Stimulated activated CD8-positive, alpha-beta memory T cell treated with anti-CD3 and anti-CD28 coated beads, Interleukin-4, amount 100 ng/mL, for 1 hour (primary cell): ENCODE measurements at places on chromosomes 7 and 10.

GRCh38 chr7:135712796-135713195 lies 15.2 kb downstream of the SLC13A4 start:
- no peak for DNase-seq

DNA sequence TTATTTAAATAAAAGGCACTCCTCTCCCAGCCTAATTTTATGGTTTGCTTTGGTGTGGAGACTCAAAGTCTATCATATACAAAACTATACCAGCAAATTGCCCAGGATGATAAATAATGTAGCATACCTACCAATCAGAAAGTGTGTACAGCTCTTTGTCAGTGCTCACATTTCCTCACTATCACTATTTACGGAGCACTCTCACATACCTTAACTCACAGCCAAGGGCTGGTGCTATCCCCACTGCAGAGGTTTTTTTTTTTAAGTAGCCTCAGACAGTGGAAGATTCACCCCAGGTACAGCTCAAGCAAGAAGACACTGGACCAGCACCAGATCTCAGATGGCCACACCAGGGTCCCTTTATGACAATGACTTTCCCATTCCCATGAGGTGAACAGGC lies 2.5 kb downstream of the PDLIM1 start:
- DNase-seq = no peak

DNA sequence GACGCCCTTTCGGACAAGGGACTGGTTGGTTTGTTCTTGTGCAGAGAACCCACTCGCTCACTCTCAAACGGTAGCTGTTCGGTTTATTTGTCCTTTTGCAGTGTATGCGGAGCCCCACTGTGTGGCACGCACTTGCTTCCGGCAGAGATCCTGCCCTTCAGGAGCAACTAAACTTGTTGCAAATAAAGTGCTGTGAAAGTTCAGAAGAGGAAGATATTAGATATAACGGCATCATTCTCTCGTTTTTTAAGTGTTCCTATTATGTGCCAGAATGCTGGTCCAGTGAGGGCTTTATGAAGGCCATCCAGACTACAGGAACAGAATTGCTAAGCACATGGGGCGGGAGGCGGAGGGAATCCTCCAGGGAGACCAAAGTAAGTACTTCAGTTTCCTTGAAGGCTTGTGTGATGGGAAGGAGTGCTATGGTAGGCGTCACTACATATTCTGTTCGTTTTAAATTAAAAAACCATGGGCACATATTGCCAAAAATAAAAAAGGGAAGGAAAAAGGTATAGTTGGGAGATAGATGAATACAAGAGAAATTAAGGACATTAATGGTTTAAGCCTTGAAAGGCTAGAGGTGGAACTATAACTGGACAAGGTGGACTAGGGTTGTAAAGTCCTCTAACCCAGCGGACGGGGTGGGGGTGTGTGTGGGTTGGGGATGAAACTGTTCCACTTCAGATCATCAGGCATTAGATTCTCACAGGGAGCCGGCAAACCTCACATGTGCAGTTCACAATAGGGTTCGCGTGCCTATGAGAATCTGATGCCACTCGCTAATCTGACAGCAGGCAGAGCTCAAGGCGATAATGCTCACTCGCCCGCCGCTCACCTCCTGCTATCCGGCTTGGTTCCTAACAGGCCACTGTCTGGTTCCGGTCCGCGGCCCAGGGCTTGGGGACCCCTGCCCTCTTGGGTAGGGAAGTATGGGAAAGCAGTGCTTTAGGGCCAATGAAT lies 704 bp upstream of the ERLIN1 start:
- peak; percentile 3 for DNase-seq

GRCh38 chr7:3416453-3416852 lies 115.4 kb downstream of the SDK1 start:
- no peak for DNase-seq

- no peak for DNase-seq
These were observed 371.9 kb upstream of the ZMIZ1 start for GRCh38 chr10:78696791-78697395.

DNA sequence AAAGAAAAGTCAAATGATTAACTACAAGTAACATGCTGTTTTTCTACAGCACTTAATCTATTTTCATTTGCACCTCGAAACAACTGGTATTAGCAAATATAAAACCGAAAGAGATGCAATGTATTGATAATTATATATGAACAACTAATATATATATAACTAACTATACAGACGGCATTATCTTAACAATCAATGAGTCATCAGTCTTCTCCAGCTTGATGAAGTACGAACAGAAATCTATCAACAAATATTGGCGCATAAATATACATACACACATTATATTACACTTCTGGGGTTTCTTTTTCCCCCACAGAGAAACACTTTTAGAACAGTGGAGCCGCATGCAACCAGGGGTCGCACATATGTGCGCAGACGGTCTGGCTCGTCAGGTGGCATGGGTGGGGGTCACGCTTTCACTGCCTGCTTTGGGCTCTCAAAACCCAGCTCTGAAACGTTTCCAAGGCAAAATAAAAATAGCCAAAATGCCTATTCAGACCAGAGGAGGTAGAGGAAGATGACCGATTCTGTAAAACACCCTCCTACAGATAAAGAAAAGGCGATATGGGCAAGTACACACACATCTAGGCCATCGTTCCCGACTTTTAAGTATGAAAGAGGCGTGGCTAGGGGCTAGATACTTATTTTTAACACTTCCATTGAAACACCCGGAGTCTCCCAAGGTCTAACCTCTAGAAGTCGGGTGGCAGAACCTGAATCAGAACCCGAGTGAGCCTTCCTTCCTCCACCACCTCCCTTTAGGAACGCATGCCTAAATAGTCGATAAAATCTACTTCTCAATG lies 1.7 kb downstream of the ARHGAP12 start:
- DNase-seq = no peak

DNA sequence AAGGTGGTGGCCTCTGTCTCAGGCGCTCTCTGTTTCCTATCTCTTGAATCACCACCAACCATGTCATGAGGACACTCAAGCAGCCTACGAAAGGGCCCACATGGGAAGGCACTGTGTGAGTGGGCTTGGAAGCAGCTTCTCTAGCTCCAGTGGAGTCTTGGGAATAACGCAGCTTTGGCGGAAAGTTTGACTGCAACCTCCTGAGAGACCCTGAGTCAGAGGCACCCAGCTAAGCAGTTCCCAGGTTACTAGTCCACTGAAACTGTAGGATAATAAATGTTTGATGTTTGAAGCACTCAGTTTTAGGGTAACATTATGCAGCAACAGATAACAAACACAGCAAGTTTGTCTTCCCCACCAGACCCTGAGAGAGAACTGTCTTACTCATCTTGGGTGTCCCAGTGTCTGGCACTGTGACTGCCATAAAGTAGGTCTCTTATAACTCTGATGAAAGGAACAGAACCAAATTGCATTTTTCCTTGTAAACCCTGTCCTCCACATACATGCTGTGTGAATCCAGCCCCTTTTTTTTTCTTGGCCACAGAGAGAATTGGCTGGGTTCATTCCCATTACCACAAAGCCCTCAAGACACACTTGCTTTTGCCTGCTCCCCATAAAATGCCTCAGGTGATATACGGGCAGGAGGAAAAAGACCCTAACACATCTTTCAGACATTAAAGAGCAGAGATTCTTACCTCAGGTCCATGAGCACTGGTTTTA lies 185.5 kb downstream of the ZNF365 start:
- no peak for DNase-seq

GRCh38 chr7:26153241-26153822 lies 1.3 kb downstream of the NFE2L3 start:
- DNase-seq = no peak

- DNase-seq = no peak
These were observed 608.8 kb downstream of the PARD3 start for GRCh38 chr10:34206078-34206934.

GRCh38 chr10:88097536-88097935 lies 234.1 kb downstream of the PTEN start:
- no peak for DNase-seq

DNA sequence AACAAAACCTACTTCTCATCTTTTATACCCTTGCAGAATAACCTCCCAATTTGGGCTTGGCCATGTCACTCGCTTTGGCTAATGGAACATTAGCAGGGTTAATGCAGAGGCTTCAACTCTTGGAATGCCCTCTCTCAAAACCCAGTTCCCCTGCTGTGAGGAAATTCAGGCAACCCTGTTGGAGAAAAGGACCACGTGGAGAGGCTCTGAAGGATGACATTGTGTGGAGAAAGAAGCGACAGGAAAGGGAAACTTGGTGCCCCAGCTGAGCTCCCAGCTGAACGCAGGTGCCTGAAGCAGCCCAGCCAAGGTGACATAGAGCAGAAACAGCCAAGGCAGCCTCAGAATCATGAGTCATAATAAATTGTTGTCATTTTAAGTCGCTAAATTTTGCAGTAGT lies 214.2 kb upstream of the GHITM start:
- no peak for DNase-seq

- no peak for DNase-seq
These were observed 281.1 kb upstream of the SP4 start for GRCh38 chr7:21146642-21147423.

GRCh38 chr7:73715648-73716317 lies 3.7 kb downstream of the STX1A start:
- DNase-seq = no peak

GRCh38 chr10:4062072-4062471 lies 277.1 kb upstream of the KLF6 start:
- DNase-seq = no peak

GRCh38 chr7:946256-946996 lies 8.1 kb downstream of the ADAP1 start:
- no peak for DNase-seq

DNA sequence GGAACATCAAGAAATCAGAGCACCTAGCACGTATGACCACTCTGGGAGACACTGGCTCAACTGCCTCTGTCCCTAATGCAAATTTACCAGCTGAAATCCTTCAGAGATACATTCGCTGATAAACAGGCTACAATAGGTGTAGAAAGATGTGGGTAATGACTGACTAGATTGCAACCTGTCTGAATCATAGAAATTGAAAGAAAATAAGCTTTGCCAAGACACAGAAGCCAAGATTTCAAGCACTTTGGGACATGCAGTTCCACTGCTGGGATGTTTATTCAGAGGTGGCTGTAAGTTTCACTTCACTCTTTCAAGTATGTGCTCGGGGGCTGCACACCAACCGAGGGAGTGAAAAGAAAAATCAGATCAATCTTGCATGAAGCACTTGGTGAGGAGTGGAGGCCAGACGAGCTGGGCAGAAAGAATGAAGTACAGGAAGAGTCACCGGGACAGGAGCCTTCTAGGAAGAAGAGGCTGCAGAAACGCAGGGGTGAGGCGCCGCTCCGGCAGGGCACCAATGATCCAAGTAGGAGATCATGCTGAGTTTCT lies 276.7 kb downstream of the PARD3 start:
- DNase-seq = no peak

DNA sequence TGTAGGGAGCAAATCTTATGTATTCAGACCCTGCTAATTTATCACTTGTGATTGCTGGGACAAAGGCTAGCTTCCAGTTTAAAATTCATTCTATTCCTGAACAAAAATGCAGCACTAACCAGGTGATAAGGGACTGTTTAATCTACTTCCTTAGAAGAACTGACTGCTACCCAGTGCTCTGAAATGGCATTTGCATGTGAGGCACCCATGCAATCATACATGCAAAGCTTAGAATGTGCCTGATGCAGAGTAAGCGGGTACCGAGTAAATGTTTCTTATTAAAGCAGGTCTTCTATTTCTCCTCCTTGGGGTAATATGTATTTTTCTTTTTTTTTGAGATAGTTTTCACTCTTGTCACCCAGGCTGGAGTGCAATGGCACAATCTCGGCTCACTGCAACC lies 54.5 kb downstream of the NEURL1 start:
- DNase-seq = no peak

DNA sequence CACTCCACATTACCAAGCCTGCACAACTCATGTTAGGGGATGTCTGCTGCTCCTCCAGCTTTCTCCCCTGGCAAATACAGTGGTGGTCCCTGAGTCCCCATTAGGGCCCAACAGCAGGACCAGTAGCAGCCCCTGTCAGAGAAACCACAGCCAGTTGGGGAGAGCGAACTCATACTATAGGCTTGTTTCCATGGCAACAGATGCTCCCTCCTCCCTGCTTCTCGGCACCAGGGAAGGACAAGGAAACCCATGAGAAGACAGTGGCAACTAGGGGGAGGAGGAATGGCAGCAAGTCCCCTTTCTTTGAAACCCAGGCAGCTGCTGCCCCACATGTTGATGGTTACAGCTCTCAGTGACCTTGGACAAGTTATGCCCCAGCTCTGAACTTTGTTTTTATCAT lies 326.4 kb downstream of the KCNMA1 start:
- DNase-seq = no peak

- no peak for DNase-seq
These were observed 184.2 kb upstream of the NOBOX start for GRCh38 chr7:144587701-144588100.

GRCh38 chr7:67913604-67914003 lies 917.0 kb downstream of the TYW1 start:
- DNase-seq = no peak

DNA sequence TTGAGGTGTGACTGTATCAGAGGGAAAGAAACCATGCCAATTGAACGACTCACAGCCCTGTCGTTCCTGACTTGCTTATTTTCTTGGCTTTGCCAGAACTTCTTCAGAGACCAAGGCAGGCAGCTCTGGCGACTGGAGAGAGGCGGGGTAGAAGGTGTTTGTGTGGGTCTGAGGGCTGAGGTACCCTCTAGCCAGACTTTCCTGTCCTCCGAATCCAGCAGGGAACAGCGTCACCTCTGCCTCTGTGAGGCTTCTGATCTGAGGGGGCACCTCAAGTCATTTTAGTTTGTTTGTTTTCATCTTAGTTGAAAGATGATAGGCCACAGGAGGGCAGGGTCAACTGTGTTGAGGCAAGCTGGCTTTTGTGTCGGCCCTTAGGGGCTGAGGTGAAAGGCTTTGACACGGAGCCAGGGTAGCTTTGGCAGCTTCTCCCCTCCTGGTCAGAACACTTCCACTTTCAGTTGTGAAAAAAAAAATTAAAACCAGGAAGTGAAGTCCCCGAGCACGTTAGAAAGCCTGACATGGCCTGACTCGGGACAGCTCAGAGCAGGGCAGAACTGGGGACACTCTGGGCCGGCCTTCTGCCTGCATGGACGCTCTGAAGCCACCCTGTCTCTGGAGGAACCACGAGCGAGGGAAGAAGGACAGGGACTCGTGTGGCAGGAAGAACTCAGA lies 1.9 kb downstream of the ACSL5 start:
- no peak for DNase-seq

GRCh38 chr10:33876584-33877400 lies 542.3 kb upstream of the NRP1 start:
- DNase-seq = no peak

GRCh38 chr10:79615577-79615976 lies 4.8 kb downstream of the SFTPA1 start:
- DNase-seq = no peak

GRCh38 chr10:37721100-37721499 lies 136.3 kb downstream of the ZNF248 start:
- DNase-seq = no peak

DNA sequence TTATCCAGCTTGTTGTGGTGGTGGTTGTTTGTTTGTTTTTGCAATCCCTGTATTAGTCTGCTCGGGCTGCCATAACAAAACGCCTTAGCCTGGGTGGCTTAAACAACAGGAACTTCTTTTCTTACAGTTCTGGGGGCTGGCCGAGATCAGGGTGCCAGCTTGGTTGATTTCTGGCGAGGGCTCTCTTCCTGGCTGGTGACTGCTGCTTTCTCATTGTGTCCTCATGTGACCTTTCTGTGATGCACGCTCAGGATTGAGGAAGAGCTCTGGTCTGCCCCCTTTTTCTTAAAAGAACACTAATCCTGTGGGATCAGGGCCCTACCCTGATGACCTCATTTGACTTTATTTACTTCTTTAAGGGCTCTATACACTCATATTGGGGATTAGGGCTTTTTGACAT lies 107.1 kb upstream of the NRP1 start:
- no peak for DNase-seq

- DNase-seq = no peak
These were observed 14.6 kb upstream of the AZGP1 start for GRCh38 chr7:99990460-99990852.
